Ecto neural progenitor cell (in vitro differentiated cells): ENCODE measurements at places on chromosomes 1 and 21.

- DNase-seq, result no peak
These were observed 6.1 kb downstream of the SKI start for GRCh38 chr1:2233997-2234761.

DNA sequence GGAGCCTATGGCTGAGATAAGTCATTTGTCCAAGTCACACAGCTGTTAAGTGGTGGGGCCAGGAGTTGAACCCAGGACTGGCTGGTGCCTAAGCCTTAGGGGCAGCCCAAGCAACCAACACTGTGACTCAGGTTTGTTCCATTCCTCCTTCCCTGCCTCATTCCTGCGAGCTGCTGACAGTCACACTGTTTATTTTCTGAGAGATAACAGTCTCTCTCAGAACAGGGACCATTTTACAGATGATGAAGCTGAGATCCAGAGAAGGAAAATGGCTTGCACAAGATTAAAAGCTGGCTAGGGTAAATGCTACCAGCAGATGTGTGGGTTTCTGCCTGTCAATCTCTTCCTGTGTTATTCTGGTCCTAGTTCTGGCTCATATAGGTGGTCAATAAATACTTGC is 24.3 kb upstream of the TCEA3 start:
- no peak for DNase-seq

DNA sequence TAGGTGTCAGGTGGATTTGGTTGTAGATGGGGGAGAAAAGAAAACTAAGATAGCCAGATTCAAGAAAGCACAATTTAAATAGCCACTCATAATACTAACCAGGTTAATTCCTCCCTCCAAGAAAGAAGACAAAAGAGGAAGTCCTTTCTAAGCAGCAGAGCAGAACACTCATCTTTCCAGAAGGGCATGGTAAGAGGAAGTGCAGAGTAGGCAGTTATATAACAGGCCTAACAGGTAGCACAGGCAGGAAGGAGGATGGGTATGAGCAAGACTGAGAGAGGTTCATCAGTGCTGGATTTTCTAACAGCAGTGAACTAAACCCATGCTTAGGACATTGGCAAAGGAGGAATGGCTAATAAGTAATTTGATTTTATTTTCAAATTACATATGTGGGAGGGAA is 517.5 kb downstream of the PLPP3 start:
- DNase-seq, result no peak

DNA sequence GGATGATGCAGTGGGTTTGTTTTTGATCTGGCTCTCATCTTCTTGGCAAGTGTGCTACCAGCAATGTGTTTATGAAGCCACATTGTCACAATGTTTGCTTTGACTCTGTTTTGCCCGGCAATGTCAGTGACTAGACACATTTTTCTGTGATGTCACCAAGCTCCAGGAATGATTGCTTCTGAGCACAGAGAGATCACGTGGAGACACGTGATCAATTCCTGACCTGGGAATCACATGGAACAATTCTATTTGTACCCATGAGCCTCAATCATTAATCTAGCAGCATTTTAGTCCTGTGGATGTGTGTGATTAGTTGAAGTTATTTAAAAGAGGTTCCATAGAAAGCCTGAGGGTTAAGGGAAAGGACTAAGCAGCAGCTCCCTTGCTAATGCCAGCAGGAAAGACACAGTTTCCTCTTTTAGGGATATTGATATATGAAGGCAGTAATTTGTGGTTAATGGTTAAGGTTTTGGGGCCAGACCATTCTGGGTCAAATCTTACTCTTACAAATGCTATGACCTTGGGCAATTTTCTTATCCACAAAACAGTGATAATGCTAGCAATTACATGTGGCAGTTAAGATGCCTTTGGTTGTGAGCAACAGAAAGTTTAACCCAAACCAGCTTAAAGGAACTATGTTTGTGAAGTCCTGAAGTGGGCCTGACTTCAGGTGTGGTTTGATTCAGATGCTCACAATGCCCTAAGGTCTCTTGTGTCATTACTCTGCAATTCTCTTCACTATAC is 59.0 kb downstream of the FASLG start:
- DNase-seq, result no peak

DNA sequence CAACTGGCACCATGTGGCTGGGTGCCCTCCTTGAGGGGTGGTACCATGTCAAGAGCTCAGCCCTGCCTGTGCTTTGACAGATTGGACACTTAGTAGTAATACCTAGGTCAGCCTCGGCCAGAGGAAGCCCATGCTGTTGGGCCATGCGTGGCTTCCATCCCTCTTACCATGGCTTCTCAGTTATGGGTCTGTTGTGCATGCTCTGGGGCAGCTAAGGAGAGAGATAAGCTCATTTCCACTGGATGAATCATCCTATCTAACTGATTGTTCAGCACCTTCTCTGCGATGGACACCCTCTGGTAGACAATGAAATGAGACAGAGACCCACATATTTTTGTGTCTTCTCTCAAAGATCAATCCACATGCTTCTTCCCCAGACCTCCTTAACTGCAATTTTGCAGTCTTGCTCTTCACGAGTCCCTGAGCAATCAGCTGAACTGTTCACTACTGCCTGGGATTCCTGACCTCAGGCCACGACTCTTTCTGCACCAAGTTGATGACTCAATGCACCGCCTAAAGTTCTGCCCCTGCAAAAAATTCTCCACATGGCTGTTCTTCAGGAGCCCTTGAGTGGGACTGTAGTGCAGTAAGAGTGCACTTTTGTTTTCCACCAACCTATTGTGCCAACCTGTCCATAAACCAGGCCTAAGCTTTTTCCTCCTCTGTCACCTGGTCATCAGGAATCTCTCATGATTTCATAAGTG is 6.9 kb upstream of the TRIM62 start:
- DNase-seq, result no peak

- DNase-seq, result no peak
These were observed 5.5 kb downstream of the PTP4A2 start for GRCh38 chr1:31932491-31933316.
